ENCODE measurements at places on chromosomes 5 and 9.
A peak's percentile ranks its signal among the peaks of the same experiment; 100 is the strongest.

DNA sequence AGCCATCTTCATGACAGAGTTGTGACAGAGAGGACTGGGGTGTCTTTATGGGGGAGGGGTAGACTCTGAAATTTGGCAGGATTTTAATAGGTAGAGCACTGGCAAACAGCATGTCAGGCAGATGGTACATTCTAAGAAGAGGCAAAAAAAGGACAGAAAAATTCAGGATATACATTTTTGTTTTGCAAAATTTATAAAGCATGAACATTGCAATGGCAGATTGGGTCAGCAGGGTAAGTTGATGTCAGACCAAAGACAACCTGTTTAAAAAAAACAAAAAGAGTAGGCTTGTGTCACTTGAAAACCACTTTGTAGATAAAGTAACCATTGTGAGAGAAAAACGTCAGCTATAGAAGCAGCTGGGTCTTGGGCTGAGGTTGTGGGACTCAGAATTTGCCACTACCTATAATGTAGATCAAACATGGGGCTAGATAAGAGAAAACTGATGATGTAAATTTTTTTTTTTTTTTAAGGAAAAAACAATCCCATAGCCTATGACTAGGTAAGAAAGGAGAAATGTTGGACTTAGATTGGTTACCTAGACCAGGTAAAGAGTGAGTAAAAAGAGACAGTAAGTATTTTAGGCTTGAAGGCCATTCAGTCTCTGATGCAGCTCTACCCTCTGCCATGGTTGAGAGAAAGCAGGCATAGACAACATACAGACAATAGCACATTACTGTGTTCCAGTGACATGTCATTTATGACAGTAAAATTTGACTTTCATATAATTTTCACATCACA is 8.3 kb downstream of the CAMK4 start:
- DNase-seq, result no peak

- no peak for DNase-seq
Measured at GRCh38 chr9:130483371-130483971, 38.7 kb downstream of the ASS1 start.

DNA sequence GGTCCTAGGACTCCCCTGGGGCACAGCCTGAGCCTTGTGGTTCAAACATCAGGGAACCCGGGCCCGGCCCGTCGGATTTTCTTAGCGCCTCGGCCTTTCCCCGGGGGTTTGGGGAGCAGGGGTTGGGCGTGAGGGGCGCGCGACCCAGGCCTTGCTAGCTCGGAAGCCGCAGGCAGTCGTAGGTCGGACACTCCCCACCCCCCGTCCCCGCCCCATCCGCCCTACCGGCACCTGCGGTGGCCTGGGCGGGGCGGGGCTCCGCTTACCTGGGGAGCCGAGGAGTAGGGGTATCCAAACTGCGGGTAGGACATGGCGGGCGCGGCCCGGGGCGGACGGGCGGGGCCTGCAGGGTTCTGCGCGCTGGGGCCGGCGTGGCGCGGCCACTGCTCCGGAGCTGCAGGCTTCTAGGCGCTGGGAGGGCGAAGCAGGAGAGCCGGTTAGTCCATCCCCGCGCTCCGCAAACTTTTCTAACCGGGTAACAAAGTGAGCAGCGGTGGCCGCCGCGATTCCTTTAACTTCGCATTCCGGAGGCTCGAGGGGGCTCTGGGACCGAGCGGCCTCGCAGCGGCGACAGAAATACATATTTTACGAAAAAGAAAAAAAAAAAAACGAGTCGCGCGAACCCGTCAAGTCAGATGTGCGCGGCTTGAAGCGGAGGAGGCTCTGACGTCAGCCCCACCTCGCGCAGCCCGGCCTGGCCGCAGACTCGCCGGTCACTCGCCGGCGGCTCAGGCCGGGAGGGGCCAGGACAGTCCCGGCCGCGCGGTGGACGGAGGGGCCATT is at the start of gene IRX4:
Gene IRX4 (minus strand): TSS at position 589 of the 783 bp plus-strand sequence. CDS start 278 bp downstream, at position 311.
- peak; percentile 19 for DNase-seq

DNA sequence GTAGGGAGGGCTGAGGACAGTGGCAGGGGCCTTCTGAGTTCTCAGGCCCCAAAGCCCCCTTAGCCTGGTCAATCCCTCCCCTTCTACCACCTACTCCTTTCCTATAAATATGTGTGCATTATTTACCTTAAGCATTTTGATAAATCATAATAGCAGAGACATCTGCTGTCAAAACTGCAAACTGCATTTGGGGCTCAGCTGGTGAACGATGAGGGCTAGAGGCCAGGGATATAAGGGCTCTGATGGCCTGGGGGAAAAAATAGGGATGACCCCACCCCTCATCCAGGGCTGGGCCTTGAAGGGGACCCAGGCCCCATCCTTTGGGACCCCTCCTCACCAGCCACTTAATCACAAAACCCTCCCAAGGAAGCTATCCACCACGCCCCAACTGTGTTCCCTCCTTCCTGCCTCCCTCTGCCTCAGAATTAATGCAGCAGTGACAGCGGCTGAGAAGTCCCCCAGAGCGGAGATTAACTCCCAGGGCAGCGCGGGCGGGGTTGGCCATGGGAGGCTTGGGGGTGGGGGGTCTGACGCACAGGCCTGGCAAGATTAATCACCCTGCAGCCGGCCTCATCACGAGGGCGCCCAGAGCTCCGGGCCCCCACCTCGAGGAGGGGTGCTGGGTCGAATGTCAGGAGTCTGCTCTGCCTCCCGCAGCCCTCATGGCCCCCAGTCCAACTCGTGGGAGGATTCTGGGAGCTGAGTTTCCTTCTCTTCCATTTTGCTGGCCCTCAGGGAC is 42.1 kb downstream of the CXXC5 start:
- peak; percentile 62 for DNase-seq

DNA sequence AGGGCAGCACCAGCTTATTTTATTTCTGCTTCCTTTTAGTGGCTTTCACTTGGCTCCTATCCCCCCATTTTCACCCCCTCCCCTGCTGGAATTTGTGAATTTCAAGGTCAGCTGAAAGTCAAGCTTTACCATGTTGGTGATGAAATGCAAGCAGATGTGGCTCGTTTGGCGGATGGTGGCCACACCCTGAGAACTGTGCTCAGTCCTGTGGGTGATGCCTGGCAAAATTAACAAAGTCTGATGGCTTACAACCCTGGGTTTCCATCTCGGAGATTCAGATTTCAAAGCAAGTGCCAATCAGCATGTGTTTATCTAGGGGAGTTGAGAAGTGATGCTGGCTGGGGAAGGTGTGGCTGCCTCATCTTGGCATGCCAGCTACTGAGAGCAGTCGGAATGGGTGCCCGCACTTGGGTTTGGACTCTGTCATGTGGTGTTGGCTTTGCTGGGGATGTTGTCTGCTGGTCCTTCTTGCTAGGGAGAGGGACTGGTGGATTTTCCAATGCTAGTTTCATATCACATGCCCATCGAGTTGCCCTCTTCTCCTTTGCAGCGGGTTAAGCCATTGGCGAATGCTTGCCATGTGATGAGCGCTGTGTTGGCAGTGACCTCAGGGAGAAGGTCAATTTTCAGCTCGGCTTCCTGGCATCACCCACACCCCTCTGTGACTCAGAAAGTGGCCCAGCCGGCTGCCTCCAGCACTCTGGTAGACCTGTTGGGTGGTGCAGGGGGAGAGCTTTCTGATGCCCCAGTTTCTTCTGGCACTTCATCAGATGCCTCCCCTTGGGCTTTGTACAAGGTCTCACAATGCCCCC is 77.0 kb upstream of the PITX1 start:
- no peak for DNase-seq

- DNase-seq, result peak; percentile 43
Measured at GRCh38 chr5:141514330-141515133, 25.7 kb downstream of the PCDHGC5 start.

- DNase-seq, result peak; percentile 15
Measured at GRCh38 chr5:38117784-38118479, 140.4 kb upstream of the EGFLAM start.

DNA sequence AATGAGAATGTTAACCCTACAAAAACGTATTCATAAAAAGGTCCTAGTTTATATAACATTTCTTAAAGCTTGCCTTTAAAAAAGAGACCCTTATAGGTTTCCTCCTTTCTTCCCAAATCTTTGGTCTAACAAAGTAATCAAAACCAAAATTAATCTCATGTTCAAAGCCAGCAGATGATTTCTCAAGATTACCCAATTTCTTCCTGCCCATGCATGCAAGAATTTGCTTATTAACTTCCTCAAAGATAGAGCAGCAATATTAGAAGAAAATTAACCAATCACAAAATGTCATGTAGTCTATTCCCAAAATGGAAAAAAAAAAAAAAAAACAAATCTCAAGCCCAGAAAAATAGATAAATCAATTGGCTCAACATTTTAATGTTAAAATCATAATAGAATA is 114.9 kb downstream of the MLLT3 start:
- DNase-seq, result no peak

DNA sequence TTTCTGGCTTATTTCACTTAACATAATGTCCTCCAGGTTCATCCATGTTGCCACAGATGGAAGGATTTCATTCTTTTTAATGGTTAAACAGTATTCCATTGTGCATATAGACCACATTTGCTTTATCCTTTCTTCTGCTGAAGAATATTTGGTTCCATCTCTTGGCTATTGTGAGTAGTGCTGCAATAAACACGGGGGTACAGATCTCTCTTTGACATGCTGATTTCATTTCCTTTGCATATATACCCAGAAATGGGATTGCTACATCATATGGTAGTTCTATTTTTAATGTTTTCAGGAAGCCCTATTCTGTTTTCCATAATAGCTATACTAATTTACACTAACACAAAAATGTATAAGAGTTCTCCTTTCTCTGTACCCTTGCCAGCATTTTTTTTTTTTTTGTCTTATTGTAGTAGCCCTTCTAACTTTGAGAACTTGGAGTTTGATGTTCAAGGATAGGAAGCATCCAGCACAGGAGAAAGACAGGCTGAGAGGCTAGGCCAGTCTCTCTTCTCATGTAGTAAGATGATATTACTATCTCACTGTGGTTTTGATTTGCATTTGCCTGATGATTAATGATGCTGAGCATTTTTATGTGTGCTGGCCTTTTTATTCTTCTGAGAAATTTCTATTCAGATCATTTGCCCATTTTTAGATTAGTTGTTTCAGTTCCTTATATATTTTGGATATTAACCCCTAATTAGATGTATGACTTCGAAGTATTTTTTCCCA is 592.2 kb upstream of the ZNF608 start:
- peak; percentile 23 for DNase-seq

DNA sequence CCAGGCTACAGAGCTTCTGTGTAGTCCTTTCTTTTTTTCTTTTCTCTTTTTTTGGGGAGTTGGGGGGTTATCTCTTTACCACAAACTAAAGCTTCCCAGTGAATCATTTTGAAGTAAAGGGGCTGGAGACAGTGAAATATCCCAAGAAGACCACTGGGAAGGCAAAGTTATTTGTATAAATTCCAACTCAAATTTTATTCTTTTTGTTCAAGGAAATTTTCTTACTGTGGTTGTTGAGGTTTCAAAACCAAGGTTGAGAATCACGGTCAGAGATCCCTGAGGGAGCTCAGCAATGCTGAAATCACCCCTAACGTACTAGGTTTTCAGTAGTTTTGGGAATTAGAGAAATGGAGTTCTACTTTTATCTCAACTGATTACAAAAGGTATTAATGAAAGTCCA is 175.7 kb downstream of the ARHGEF28 start:
- DNase-seq, result peak; percentile 52
